ENCODE measurements at places on chromosomes 11 and 22. TPM values are rescaled to one million over a fixed set of nuclear protein-coding genes. Genes with fewer than 3 reads are reported as not detected.

TRIM34 gene
- 11.8 TPM for total RNA-seq

ALDH3B2 gene
- total RNA-seq, result not detected

TPBGL gene
- not detected for total RNA-seq

SLC22A8 gene
- total RNA-seq, result not detected

ENTHD1 gene
- not detected for total RNA-seq

SMARCB1 gene
- 18.0 TPM for total RNA-seq

EXPH5 gene
- total RNA-seq, result 0.08 TPM

C11orf54 gene
- total RNA-seq, result 10.1 TPM

PRR5L gene
- total RNA-seq, result 6.3 TPM

GAB4 gene
- total RNA-seq, result not detected

KCNQ1OT1 gene
- total RNA-seq, result 2.1 TPM

PDGFB gene
- total RNA-seq, result 13.7 TPM

CRYBB2 gene
- not detected for total RNA-seq

CTSW gene
- total RNA-seq, result not detected

MMP7 gene
- not detected for total RNA-seq

NCF4 gene
- total RNA-seq, result not detected

POU2F3 gene
- not detected for total RNA-seq

RHBDD3 gene
- total RNA-seq, result 6.8 TPM
